CMK (cell line): ENCODE measurements at places on chromosomes 3 and 15.
A peak's percentile ranks its signal among the peaks of the same experiment; 100 is the strongest.

GRCh38 chr3:52248165-52248541, 2.6 kb downstream of the PPM1M start:
- DNase-seq: no peak

- no peak for DNase-seq
These were observed 69.5 kb downstream of the ATP1B3 start for GRCh38 chr3:141945726-141946485.

DNA sequence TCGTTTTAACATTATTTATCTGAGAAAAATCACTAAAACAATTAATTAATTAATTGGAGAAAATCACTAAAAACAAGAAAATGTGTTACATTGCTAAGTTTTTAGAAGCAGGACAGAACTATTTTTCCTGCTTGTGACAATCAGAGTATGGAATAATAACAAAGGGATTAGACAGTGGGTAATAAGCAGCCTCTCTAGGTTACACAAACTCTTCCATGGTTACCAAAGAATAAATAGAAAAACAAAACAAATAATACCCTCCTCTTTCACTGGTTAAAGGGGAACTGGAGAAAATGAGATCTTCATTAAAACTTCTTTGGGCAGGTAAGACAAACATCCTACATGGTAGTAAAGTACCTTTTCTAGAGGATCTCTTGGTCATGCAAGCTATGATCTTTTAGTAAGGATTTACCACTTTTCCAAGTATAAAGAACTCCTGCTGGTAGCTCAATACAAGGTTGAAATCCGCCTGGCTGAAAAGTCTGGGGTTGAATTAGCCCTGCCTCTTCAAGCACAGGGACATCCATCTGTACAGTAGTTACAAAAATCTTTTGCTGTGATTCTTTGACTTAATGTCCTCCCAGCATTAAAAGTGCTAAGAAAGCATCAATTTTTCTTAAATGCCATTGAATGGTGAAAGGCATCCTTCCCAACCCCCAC, 2.5 kb upstream of the PLCH1 start:
- DNase-seq: no peak

- peak; percentile 76 for DNase-seq
These were observed at the start of gene KNSTRN for GRCh38 chr15:40382580-40383456. TSS of gene KNSTRN (plus strand) at chr15:40382721. CDS start at chr15:40382836, 115 bp downstream.

DNA sequence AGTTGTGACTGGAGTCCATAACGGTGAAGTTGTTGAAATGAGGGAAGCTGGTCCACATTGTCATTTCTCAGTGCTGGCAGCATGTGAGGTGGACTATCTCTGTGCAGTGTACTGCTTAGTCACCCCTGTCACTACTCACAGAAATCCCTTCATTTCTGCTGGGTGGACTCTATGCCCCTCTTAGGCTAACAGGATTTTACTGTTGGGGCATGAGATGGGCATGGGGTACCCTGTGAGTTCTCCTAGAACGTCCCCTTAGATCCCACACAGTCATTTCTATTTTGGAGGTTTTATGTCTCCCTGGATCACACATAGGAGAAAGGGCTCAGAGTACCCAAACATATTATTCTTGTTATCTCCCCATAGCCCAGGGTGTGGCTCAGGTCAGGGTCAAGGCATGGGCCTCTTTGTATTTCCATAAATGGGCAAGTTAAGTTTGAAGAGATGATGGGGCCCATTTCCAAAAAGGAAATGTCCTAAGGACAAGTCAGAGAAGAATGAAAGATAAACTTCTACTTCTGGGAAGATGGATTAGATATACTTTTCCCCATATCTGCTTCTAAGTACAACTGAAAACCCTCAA, 15.2 kb downstream of the P2RY1 start:
- DNase-seq: no peak

- no peak for DNase-seq
These were observed 252.2 kb upstream of the IGF1R start for GRCh38 chr15:98395974-98396610.

GRCh38 chr15:63979262-63979793, 67.0 kb downstream of the DAPK2 start:
- DNase-seq: no peak

GRCh38 chr15:83378921-83379578, 68.1 kb upstream of the SH3GL3 start:
- DNase-seq: no peak

GRCh38 chr3:195401943-195402342, 40.9 kb downstream of the ACAP2 start:
- DNase-seq: no peak

- DNase-seq: no peak
These were observed 13.3 kb downstream of the C3orf49 start for GRCh38 chr3:63832395-63832794.

- peak; percentile 40 for DNase-seq
These were observed 294.0 kb downstream of the SOX2 start for GRCh38 chr3:182005701-182006100.

- DNase-seq: peak; percentile 45
These were observed at the start of gene PDE8A for GRCh38 chr15:84981711-84982300. TSS of gene PDE8A (plus strand) at chr15:84981856. CDS start at chr15:84982163, 307 bp downstream.

DNA sequence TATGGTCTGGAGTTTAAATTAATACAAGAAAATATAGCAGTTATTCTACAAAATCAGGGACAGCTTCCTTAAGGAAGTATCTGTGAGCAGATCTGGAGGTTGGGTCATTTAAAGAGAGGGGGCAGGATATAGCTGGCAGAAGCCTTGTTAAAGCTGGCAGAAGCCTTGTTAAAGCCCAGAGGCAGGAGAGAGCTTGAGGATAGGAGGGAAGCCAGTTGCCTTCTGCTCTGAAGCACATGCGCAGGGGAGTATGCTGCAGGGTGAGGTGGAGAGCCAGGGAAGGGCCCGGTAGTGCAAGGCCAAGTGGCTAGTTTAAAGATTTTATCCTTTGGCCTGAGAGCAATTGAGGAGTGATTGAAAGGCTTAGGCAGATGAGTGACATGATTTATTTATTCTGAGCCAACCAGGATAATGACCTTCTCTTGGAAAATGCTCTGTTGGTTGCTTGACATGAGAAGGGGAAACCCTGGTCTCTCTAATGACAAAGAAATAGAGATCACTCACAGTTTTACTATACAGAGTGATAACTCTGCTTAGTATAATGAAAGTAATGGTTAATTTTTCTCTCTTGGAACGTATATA, 3.9 kb downstream of the EAF1 start:
- no peak for DNase-seq
